Natural killer cell treated with Interleukin-12 subunit alpha and Interleukin-12 subunit beta and Interleukin-15 and Interleukin-18, amount 100 ng/mL, for 72 hours (primary cell): ENCODE measurements at places on chromosomes 12 and 14.

DNA sequence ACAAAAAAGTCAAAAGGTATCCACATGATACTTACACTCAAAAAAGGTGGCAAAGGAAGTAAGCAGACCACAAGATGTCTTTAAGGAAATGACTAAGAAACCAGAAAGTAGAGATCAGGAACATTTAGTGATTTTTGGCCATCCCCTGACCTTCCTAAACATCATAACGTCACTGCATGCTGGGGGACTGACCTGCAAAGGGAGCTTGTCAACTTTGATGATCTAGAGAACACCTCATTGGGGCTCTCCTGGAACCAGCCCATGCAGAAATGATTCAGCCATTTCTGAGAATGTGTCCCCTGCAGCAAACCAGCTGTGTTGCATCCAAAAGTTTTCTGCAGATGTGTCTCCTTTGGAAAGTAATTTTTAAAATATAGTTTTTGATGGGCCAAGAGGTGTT, 152.2 kb upstream of the RASSF8 start:
- no peak for DNase-seq

DNA sequence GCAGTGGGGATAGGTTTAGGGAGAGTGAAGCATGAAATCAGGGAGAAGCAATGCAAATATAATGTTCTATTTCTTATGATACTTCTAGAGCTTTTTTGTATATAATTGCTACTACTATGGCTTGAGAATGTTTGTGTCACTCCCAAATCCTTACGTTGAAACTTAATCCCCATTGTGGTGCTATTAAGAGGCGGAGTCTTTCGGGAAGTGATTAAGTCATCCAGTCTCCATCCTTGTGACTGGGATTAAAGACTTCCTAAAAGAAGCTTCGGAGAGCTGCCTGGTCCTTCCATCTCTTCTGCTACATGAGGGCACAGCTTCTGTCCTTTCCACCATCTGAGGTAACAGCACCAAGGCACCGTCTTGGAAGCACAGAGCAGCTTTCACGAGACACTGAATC, 81.2 kb downstream of the COX16 start:
- no peak for DNase-seq

DNA sequence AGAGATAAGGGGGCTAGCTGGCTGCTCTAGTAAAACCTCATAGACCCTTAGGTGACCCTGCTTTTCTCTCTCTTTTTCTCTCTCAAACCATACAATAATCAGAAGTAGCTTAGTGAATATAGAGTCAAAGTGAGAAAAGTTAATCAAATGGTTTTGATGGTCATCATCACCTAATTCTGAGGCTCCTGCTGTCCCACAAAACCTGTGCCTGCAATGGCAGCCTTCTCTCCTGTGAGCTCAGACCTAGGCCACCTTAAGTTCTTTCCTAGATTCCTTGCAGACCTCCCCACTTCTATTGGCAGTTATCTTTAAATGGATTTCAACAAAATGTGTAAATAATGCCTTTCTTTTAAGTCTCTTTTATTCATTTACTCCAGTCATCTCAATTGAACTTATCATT, 1.5 kb upstream of the RPAP3 start:
- DNase-seq: no peak

- DNase-seq: no peak
Observed at GRCh38 chr14:61337893-61338292, 16.5 kb downstream of the PRKCH start.

GRCh38 chr14:61575551-61576150, 119.7 kb upstream of the HIF1A start:
- no peak for DNase-seq

DNA sequence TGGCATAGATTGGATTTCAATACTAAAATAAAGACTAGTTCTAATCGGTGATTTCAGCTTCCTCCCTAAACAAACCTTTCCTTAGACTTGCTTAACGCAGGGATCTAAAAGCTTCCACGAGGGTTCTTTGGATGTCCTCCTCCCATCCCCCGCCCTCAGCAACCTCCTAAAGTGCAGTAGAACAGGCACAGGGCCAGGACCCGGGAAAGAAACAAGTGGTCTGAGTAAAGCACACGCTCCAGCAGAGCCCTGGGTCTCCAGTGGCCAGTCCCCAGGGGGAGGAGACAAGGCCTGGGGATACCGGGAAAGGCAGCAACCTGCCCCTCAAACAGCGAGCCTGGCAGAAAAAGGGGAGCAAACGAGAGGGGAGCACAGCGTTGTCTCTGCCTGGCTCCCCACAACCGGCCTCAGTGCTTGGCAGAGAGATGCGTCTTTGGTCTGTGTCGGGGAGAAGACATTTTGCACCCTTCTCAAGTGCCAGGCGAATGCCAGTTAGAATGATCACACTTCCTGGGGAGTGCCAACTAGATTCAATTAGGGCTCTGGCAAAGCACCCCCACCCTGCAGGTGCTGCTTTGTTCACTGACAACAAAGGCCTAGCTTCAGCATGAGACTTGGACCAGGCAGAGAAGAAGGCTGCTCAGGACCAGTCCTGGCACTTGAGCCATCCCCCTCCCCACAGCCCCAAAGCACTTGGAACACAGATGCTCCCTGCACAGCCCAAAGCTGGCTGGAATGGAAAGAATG, 17.1 kb upstream of the SLC6A12 start:
- DNase-seq: no peak

- no peak for DNase-seq
Observed at GRCh38 chr12:50256761-50257160, 26.6 kb downstream of the LIMA1 start.

- no peak for DNase-seq
Observed at GRCh38 chr14:87409393-87409792, 583.6 kb downstream of the GALC start.

DNA sequence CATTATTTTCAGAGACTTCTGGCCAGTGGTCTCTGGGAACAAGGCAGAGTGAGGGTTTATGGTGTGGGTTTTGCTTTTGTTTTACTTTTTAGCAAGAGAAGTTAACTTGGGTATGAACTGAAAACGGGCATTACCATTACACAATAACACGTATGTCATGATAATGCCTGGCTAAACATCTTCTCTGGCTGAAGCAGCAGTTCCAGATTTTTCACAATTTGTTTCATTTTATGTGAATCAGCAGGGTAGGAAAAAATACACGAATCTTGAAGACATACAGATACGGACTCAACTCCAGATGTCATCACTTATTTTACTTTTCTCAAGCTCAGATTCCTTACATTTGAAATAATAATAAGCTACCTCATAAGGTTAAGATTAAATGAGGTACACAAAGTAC, 2.5 kb upstream of the PCNX4 start:
- no peak for DNase-seq

GRCh38 chr14:64673748-64674147, 30.5 kb upstream of the PLEKHG3 start:
- DNase-seq: peak; percentile 69

GRCh38 chr12:128761379-128761790, 62.4 kb downstream of the SLC15A4 start:
- no peak for DNase-seq

DNA sequence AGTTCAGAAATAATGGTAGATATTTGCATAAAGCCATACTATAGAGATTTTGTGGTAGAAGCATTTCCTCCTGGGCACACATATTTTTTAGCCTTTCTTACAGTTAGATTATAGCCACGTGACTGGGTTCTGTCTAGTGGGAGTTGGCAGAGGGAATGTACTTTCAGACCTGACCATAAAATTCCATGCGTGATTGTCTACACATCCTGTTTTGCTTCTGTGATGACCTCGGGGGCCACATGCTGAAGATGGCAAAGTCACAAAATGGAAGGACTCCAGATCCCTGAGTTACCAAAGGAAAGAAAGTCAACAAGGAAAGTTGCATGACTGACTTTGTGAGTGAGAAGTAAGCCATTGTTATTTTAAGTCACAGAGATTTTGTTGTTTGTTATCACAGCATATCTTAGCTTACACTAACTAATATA, 14.6 kb upstream of the MIA2 start:
- DNase-seq: no peak

- no peak for DNase-seq
Observed at GRCh38 chr12:111732786-111733185, 33.9 kb upstream of the ALDH2 start.

DNA sequence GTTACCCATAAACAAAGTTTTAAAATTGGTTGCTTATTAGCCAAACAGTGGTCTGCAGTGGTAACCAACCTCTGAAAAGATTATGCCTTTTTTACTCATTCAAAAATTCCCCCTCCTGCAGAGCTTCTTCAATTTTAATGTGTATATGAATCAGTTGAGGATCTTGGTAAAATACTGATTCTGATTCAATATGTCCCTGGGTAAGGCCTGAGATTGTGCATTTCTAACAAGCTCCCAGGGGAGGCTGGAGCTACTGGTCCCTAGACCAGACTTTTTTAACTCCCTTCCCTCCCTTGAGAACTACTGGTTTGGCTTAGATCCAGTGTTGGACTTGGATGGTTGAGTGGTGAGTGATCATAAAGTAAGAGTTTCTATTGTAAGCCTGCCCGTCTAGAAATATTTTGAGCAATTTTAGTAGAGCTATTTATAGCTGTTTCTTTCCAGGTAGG, 90.2 kb downstream of the FUT8 start:
- DNase-seq: no peak

GRCh38 chr14:68241862-68242487, 422.4 kb downstream of the RAD51B start:
- DNase-seq: no peak

DNA sequence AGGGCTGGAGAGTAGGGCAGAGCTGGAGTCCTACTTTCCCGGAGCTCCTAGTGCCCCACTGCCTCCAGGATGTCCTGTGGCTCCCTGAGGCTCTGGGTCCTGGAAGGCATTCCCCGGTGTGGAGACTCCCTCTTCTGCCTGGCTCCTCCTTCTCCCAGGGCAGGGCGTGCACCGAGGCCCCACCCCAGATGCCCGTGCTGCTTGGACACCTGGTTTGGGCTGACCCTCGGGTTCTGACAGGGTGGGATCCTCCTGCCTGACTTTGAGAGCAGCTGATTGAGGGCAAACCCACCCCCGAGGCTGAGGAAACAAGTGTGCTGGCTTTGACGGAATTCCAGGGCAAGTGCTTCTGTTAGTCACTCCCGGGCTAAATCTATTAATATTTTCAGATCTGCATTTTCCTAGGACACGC, 15.4 kb downstream of the TEAD4 start:
- DNase-seq: no peak

- no peak for DNase-seq
Observed at GRCh38 chr12:15688202-15688736, 100.9 kb downstream of the EPS8 start.

- no peak for DNase-seq
Observed at GRCh38 chr12:70692681-70693288, 55.6 kb upstream of the PTPRB start.

DNA sequence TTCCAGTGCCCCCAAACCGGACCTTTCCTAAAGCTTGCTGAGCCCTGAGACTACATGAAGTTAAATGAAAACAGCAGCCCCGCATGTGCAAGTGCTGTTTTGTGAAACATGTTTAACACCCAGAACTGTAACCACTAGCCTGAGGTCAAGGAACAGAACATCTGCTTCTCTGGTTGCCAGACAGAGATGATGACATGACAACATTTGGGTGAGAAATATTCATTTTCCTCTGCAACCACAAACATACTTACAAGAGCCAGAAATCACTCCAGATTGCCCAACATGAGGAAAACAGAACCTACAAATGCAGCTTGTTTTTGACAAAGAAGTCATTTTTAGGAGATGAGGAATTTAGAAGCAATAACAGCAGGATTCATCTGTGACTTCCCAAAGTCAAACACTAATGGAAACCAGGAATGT, 110.4 kb downstream of the BCAT1 start:
- peak; percentile 69 for DNase-seq

- DNase-seq: no peak
Observed at GRCh38 chr12:109170324-109170723, 53.9 kb downstream of the ACACB start.

- no peak for DNase-seq
Observed at GRCh38 chr12:83461336-83461935, 774.7 kb downstream of the TMTC2 start.

GRCh38 chr12:4819654-4820053, 90.1 kb upstream of the KCNA1 start:
- no peak for DNase-seq

DNA sequence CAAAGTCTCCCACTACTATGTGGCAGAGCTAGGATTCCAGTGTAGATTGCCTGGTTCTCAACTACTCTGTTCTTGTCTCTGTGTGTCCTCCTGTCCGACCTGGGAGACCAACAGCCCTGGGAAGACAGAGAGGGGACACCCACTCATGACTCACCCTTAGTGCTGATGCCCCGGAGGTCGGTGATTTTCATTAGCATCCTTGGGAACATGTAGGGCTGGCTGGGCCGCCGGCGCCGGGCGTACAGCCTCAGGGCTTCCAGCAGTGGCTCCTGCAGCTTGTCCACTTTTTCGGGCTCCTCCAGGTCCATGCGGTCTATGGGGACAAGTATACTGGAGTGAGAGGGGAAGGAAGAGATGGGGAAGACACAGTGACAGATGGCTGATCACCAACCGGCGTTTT, 5.9 kb upstream of the ITGB7 start:
- DNase-seq: no peak

DNA sequence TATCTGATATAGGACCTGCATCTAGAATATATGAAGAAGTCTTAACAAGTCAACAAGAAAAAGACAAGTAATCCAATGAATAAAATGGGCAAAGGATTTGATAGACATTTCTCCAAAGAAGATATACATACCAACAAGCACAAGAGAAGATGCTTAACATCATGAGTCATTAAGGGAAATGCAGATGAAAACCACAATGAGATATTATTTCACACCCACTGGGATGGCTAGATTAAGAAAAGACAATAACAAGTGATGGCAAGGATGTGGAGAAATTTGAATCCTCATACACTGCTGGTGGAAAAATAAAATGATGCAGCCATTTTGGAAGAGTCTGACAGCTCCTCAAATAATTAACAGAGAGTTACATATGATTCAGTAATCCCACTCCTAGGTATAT, 502.6 kb downstream of the FUT8 start:
- no peak for DNase-seq

DNA sequence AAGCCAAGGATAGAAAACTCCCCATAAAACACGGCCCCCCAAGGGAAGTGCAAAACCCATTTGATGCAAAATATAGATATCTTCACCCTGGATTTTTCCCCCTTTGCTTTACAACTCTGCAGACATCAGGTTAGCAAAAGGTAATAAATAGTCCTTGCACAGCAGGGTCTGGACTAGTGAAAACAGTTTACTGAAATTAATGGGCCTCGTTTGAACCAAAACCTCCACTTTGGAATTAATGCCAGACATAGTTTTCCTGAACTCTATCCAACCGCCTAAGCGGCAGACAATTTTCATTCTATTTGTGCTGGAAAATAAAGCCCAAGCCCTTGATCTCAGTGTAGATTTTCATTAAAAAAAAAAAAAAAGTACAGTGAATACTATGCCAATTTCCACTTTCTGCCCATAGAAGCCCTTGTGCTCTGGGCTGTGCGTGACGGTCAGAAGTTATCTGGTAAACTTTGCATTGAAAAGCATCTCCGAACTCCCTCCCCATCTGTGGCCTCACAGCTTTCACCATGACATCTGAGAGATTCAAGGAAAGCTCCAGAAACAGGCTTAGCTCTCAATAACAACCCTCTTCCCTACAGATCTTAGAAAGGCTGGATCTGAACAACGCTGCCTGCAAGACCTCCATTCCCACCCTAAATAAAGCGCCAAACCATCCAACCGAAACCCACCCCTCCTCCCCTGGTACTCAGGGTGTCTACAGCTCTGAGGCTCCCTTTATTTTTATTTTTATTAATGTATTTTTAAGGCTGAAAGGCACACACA, 11.0 kb upstream of the IRF2BPL start:
- no peak for DNase-seq

GRCh38 chr14:21910260-21910659, 236.6 kb upstream of the OR4E1 start:
- no peak for DNase-seq
